ENCODE measurements at places on chromosomes 3 and 15.
A peak's percentile ranks its signal among the peaks of the same experiment; 100 is the strongest.

- DNase-seq = no peak
Observed at GRCh38 chr3:105785803-105786202, 83.0 kb downstream of the CBLB start.

GRCh38 chr15:80643431-80643951, 51.6 kb upstream of the ABHD17C start:
- DNase-seq = no peak

GRCh38 chr3:194814878-194815357, 129.2 kb downstream of the FAM43A start:
- no peak for DNase-seq

DNA sequence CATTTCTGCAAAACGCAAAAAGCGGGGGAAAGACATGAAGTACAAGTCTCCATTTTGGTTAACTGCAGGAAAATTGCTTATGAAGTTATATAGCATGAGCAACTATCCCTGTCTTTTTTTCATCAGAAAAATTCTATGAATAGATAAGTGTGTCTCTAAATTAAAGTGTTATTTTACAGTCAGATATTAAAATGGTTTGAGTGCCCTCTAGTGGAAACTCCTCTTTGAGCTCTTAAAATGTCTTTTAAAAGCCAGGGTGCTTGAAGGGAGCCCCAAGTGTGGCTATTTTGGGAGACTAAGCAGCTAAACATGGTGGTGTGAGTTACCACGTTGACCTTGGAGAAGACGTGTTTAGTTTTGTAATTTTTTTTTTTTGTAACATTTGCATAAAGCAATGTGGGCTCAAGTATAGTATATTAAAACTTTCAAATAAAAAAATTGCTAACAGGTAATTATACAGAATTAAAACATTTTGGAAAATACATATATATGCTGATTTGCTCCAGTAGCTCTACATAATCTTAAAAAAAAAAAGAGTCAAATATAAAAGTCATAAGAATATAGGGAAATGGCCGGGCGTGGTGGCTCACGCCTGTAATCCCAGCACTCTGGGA, 77.2 kb downstream of the PPP2R3A start:
- DNase-seq = peak; percentile 51

- no peak for DNase-seq
Observed at GRCh38 chr3:196274585-196274984, 12.9 kb downstream of the PCYT1A start.

Data from NCI-H526 treated with DMSO at 0.1 percent for 48 hours (cell line).